Effector memory CD8-positive, alpha-beta T cell (primary cell): ENCODE measurements at places on chromosomes 3 and 15.

DNA sequence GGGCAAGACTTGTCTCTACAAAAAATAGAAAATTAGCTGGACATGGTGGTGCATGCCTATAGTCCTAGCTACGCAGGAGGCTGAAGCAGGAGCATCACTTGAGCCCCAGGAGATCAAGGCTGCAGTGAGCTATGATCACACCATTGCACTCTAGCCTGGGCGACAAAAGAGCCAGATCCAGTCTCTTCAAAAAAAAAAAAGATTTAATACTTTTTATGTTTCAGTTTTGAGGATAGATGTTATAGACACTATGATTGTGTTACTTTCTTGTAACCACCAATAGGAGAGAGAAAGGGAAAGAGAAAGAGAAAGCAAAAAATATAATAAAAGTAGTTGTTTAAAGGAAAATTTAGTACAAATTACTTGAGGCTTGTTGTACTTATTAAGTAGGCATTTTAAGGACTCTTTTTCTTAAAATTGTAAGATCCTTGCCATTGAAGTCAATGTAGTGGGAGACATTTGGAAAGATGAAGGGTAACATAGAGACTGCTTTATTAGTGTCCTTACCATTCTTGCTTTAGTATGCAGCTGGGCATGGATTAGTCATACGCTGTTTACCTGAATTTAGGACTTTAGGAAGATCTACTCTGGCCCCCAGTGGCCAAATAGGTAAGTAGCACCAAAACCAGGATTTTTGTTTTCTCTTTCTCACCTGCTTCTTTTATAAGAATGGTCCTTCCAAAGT lies 35.1 kb upstream of the ZDHHC23 start:
- peak; percentile 12 for DNase-seq

GRCh38 chr3:194761384-194761783 lies 75.7 kb downstream of the FAM43A start:
- no peak for DNase-seq

DNA sequence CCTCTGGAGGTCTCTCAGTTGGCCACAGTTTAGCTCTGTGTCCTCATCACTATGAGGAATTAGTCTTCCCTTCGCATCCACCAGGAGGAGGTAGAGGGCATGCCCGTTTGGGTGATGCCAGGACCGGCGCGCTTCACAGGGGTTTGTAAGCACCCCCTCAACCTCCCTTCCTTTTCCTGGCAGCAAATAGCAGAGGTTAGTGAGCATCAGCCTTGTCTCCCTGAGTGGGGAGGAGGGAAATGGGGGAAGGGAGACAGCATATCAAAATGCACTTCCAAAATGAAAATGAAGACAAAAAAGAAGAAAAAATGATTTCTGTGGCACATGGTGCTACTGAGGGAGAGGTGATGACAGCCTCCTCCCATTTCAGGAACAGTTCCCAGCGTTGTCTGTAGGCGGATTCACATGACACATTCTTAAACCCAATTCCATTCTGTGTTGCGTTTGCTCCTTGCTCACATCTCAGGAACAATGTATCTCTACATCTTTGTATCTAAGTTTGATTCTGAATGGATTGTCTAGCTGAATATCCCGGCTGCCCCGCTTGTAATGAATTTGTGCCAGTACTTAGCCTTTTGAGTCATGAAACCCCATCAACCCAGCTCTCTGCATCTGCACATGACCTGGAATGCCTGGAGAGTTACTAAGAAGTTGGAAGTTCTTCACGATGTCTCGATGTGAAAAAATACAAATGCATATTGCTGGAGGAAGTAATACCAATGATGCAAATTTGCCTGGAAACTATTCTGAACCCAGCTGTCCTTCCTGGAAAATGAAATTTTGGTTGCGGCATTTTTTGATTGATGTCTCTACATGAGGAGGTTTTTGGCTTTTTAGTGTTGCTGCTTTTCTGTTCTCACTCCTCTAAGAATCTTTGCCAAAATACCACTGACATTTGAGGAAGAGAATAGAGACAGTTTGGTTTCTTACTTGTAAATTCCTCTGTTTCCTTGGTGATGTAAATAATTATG lies 45.2 kb downstream of the TYRO3 start:
- peak; percentile 54 for DNase-seq

- no peak for DNase-seq
Observed at GRCh38 chr3:138332472-138333073, 2.9 kb upstream of the NME9 start.

GRCh38 chr15:60155661-60156060 lies 151.6 kb downstream of the FOXB1 start:
- no peak for DNase-seq

- DNase-seq, result no peak
Observed at GRCh38 chr3:98445949-98446406, 17.0 kb upstream of the OR5K1 start.

DNA sequence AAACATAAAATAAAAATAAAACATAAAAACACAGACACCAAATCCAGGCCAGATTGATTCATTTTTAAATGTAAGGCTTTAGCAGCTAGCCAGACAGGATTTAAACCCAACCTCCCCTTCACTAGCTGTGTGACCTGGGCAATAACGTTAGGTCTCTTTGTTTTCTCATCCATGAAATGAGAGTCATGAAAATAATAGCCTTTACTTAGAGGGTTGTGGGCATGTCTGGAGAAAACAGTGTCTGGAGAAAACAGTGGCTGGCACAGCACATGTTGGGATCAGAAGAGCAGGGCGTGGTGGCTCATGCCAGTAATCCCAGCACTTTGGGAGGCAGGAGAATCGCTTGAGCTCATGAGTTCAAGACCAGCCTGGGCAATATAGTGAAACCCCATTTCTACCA lies 1.9 kb upstream of the DPPA4 start:
- no peak for DNase-seq

- DNase-seq, result no peak
Observed at GRCh38 chr3:64462203-64462602, 225.6 kb downstream of the ADAMTS9 start.

DNA sequence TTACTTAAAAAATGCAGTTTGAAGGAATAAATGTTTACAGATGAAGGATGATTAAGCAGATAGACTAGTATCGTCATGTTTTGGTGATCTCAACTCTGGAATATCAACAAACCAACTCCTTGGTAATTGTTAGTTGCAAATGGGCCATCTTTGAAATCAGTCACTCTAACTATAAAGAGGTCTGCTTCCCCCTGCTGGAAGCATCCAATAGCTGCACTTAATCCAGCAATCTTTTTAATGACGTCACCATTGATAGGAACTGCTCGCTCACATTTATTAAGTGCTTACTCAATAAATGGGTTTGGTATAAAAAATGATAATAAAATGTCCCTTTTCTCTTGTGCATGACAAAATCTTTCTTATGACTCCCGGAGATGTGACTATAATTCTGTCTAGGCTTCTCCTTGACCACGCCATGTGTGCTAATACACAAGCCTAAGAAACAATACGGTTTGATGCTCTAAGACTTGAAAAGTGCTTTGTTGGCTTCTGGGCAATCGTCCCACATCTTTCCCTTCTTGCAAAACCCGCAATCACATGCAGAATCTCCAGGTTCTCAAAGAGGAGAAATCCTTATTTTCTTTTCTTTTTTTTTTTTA lies 227.6 kb upstream of the POU1F1 start:
- DNase-seq, result no peak

DNA sequence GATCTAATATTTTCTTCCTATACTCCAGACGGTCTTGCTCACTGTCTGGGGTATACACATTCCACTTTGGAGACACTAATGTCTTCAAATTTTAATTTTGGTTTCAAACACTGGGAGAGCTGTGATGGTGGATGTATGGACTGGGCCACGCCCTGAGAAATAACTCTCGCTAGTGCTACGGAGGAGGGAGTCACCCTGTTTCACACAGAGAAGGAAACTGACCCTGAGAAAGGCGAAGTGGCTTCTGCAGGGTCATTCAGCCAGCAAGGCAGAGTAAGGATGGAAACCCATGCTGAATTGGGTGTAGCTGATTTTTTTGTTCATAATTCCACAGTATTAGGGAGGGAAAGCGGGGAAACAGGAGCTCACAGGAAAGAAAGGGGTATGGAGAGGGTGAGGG lies 8.6 kb upstream of the SKIC8 start:
- DNase-seq, result no peak

DNA sequence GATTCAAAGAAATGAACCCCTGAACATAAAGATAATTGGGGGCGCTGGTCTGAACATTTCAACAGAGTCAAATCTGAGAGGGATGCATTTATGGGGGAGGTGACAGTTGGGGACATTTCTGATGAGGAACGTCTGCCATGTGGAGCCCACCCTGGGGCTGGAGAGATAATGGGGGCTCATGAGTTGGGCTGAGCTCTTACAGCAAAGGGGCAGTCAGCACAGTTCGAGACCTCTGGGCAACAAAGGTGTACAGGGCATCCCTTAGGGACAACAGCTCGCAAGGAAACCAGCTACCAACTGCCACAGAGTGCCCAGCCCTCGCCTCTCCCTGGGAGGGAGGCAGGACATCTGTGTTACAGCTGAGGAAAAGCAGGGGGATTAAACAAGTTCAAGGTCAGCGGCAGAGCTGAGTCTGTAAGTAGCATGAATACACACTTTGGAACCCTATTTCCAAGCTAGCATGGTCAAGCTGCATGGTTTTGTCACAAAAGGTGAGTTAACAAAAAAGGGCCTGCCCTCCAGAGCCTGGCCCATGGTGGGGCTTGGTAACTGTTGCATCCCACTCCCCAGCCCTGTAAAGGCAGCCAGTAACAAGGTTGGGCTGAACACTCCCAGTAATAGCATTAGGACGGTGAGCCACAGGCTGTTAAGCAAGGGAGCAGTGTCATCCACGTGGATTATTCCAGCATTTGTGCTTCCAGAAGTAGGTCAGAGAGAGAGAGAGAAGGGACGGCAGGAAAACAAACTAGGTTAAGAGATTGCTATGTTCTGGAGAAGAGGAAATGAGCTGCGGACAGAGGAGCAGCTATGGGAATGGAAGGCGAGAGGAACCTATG lies 4.3 kb downstream of the GNB5 start:
- no peak for DNase-seq

GRCh38 chr15:29750754-29751153 lies 71.5 kb downstream of the TJP1 start:
- DNase-seq, result no peak

DNA sequence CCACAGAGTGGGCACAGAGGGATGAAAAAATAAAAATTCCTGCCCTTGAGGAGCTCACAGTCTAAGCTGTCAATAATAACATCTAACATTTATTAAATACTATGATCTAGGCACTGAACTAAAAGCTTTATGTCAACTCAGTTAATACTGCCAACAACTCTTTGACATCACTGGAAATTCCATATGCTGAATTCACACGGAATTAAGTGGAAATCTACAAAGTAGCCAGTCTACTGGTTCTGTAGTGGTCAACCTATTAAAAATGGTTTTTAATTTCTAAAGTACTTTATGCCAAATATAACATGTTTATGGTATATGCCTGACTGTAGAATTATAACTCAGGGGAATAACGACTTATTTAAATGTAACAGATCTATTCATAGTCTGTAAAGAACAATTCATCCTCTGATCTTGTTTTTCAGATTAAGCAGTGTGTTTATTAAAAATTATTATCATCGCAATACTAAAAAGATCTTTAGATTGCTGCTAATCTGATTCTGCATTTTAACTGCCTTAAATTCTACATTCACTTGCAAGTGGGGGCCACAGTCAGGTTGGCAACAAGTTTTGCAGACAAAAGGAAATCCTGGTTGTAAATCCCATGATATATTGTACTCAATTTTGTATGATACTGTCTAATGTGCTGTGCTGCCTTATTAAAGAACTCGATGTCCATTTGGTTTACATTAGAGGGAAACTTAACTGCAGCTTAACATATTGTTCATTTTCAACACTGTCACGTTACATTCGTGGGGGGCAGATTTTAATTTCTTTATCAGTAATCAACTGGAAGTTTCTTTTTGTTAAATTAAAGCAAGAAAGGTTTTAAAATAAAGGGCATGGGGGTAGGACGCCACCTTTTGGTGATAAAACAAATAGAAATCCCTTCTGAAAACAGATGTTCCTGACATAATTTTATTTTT lies 2.6 kb upstream of the FOXP1 start:
- DNase-seq, result peak; percentile 18

DNA sequence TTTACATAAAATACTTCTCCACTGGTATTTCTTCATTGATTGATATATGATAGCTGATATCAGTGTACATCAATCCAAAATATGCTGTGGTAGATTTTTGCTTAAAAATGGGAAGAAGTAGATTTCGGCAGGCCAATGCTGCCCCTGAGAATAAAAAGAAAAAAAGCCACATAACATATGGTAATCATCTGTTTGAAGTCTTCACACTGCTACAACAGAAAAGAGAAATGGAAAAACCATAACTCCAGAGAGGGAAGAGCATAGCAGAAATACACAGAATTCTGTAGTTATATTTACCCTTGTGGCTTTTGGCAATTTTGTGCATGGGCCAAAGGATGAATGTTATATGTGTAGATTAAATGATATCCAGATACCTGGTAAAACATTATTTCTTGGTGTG lies 143.1 kb upstream of the KCNMB2 start:
- no peak for DNase-seq

GRCh38 chr15:88897456-88898194 lies 2.3 kb upstream of the HAPLN3 start:
- DNase-seq, result peak; percentile 52

- no peak for DNase-seq
Observed at GRCh38 chr3:190811775-190812480, 50.6 kb downstream of the GMNC start.

DNA sequence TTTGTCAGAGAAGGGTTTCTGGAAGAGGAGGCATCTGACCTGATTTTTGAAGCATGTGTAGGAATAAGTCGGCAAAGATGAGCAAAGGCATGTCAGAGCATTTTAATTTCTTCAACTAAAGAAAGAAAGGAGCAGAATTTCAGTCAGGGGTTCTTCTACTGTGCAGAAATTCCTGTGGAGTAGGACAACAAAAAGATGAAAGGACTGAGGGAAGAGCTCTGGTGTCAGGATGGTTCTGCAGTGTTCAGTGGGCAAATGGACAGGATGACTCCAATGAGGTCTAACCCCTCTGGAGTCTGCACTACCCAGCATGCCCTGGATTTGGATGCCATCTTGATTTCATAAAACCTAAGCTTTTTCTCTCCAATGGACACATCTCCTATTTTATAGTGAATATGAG lies 47.7 kb upstream of the SIAH2 start:
- DNase-seq, result no peak

GRCh38 chr3:160665784-160666526 lies 11.0 kb upstream of the ARL14 start:
- no peak for DNase-seq

GRCh38 chr3:158696618-158697017 lies 24.2 kb upstream of the LXN start:
- no peak for DNase-seq

GRCh38 chr3:109385442-109386318 lies 48.3 kb upstream of the DPPA4 start:
- no peak for DNase-seq

DNA sequence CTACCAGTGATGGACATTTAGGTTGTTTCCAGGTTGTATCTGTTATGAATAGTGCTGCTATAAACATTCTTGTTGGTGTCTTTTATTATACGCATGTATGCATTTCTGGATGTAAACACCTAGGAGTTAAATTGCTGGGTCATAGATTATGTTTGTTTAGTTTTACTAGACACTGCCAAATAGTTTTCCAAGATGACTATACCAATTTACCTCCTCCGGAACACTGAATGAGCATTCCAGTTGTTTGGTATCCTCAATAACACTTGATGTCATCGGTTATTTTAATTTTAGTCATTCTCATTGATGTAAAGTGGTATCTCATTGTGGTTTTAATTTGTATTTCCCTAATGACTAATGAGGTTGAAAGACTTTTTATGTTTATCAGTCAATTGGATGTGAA lies 36.6 kb upstream of the ARID3B start:
- DNase-seq, result no peak

- DNase-seq, result peak; percentile 40
Observed at GRCh38 chr3:128804017-128804810, 75.2 kb upstream of the ACAD9 start.
